ENCODE measurements at places on chromosomes 13 and 19. TPM values are rescaled to one million over a fixed set of nuclear protein-coding genes. Genes with fewer than 3 reads are reported as not detected.
A peak's percentile ranks its signal among the peaks of the same experiment; 100 is the strongest.

The ZNF628 gene
- total RNA-seq, result 1.5 TPM

The SERPINE3 gene
- not detected for total RNA-seq

GRCh38 chr13:107743526-107743925 lies 471.8 kb downstream of the LIG4 start:
- DNase-seq, result no peak

- no peak for DNase-seq
These were observed 13.5 kb upstream of the CCDC97 start for GRCh38 chr19:41296433-41296871.

DNA sequence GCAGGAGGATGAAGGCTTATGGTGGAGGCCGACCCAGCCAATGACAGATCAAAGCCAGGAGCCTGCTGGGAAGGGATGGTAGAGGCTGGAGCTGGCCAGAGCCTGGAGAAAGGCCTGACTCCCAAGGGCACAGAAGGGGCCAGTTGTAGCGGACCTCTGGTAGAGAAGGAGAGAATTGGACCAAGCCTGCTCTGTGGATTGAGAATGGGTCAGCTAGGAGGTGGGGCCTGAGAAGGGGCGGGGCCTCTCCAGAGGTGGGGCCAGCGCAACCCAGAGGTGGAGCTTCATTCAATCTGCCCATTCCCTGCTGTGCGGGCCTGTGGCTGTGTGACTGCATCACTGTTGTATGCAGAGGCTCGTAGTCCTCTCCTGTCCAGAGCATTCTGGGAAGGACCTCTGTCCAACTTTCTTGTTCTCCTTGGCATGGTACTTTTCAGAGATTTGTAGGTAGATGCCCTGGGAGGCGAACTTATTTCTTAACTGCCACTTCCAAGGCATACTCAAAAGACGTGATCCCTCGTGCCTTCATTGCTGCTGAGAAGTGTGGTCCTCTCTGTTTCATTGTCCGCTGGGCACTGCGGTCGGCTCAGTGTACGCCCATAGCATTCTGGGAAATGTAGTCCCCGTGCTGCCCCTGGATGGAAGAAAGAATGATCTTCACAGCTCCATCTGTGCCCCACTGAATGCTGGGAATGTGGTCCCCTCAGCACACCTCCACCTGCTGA lies 6.7 kb downstream of the GRIN2D start:
- peak; percentile 99 for DNase-seq

DNA sequence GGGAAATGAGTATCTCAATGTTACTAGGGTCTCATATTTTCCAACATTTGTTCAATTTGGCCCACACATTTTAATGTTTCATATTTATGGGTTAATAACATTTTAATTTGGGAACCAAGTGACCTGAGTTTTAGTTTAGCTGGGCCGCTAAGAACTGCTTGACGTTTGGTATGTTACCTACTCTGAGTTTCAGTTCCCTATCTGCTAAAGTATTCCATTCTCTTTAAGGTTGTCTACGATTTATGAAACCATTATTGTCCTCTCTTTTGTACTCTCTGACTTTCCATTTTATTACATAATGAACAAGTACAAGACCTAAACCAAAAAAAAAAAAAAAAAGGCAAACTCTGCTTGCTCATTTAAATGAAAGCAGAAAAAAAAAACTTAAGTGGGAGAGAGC lies 89.9 kb downstream of the FGF14 start:
- no peak for DNase-seq

- peak; percentile 90 for DNase-seq
These were observed 31.4 kb downstream of the PPP5C start for GRCh38 chr19:46378268-46378667.

DNA sequence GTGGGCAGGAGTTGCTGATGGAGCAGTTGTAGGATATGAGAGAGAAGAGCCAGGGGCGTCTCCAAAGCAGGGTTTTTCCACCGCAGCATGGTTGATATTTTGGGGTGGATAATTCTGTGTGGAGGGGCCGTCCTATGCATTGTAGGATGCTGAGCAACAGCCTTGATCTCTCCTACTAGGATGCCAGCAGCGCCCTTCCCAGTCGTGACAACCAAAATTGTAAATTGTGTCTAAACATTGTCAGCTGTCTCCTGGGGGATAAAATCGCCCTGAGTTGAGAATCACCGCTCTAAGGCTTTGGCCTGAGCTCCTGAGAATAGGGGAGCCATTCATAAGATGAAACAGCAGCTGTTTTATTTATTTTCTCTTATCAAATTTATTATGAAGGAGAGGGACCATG lies 4.2 kb downstream of the CACNG8 start:
- peak; percentile 51 for DNase-seq

GRCh38 chr19:46068345-46069258 lies 27.8 kb upstream of the IGFL4 start:
- peak; percentile 74 for DNase-seq

All from osteoblast (primary cell).